CD8-positive, alpha-beta memory T cell (primary cell): ENCODE measurements at places on chromosomes 2 and 18. TPM values are rescaled to one million over a fixed set of nuclear protein-coding genes. Genes with fewer than 3 reads are reported as not detected.

- H3K4me1 ChIP-seq, result no peaks in the 10 kb centered on the region
- no peaks in the 10 kb centered on the region for H3K27me3 ChIP-seq
- no peak overlapping the region for H3K27ac ChIP-seq
- no peaks in the 10 kb centered on the region for H3K36me3 ChIP-seq
These were observed 361.6 kb downstream of the SOX11 start for GRCh38 chr2:6053743-6054142.

GRCh38 chr2:238169708-238170251, 11.0 kb downstream of the ERFE start:
- DNase-seq, result no peak

- no peaks in the 10 kb centered on the region for H3K4me1 ChIP-seq
- no peaks in the 10 kb centered on the region for H3K36me3 ChIP-seq
- no peak overlapping the region for H3K4me3 ChIP-seq
- H3K27me3 ChIP-seq, result no peaks in the 10 kb centered on the region
- H3K27ac ChIP-seq, result no peak overlapping the region
These were observed 399.0 kb upstream of the LRRTM1 start for GRCh38 chr2:80703532-80703931.

GRCh38 chr2:70116936-70117552, 29.8 kb downstream of the PCBP1 start:
- H3K27me3 ChIP-seq, result no peaks in the 10 kb centered on the region
- DNase-seq, result no peak
- no peak overlapping the region for H3K27ac ChIP-seq
- H3K36me3 ChIP-seq, result no peaks in the 10 kb centered on the region
- H3K4me1 ChIP-seq, result peaks cover 28% of the 10 kb centered on the region
- H3K4me3 ChIP-seq, result no peak overlapping the region

- H3K27me3 ChIP-seq, result no peaks in the 10 kb centered on the region
- no peaks in the 10 kb centered on the region for H3K4me1 ChIP-seq
- no peak overlapping the region for H3K4me3 ChIP-seq
- no peaks in the 10 kb centered on the region for H3K36me3 ChIP-seq
- DNase-seq, result no peak
These were observed 105.3 kb upstream of the FZD7 start for GRCh38 chr2:201928363-201928762.

- no peak for DNase-seq
- H3K27me3 ChIP-seq, result no peaks in the 10 kb centered on the region
- H3K27ac ChIP-seq, result no peak overlapping the region
- no peak overlapping the region for H3K4me3 ChIP-seq
These were observed 35.0 kb downstream of the EPB41L3 start for GRCh38 chr18:5508821-5509220.

GRCh38 chr2:10493075-10493633, 45.0 kb upstream of the ODC1 start:
- H3K27ac ChIP-seq, result peak overlapping the region; percentile 54
- H3K36me3 ChIP-seq, result no peaks in the 10 kb centered on the region

RIT2 gene
- not detected for total RNA-seq

HOXD8 gene
- total RNA-seq, result not detected

- H3K27ac ChIP-seq, result no peak overlapping the region
- no peak for DNase-seq
- peaks cover 4% of the 10 kb centered on the region for H3K36me3 ChIP-seq
- H3K4me3 ChIP-seq, result no peak overlapping the region
- H3K27me3 ChIP-seq, result no peaks in the 10 kb centered on the region
- H3K4me1 ChIP-seq, result no peaks in the 10 kb centered on the region
These were observed 12.9 kb downstream of the BCL2L11 start for GRCh38 chr2:111133603-111134002.

GPC1 gene
- 2.4 TPM for total RNA-seq

- no peaks in the 10 kb centered on the region for H3K4me1 ChIP-seq
- no peaks in the 10 kb centered on the region for H3K36me3 ChIP-seq
- DNase-seq, result no peak
- no peak overlapping the region for H3K4me3 ChIP-seq
- no peaks in the 10 kb centered on the region for H3K27me3 ChIP-seq
These were observed 937.9 kb upstream of the LRRTM1 start for GRCh38 chr2:81242501-81242900.

DNA sequence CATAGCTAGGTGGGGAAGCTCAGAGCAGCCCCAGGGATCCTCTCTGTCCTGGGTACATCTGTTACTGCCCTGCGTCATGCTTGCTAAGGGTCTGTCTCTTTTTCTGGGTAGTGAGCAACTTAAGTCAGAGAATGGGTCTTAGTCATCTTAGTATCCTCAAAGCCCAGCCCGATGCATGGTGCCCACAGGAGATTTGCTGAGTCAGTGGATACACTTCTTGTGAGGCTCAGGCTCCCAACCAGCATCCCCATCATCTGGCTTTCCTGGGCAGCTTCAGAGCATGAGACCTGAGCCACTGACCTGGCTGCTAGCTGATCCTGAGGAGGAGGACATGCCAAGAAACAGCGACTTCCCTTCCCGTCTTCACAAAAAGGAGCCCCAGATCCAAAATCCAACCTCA, 10.0 kb downstream of the FOXI3 start:
- H3K4me3 ChIP-seq, result no peak overlapping the region
- H3K27me3 ChIP-seq, result peaks cover 6% of the 10 kb centered on the region
- DNase-seq, result no peak
- no peak overlapping the region for H3K27ac ChIP-seq

MFF gene
- 67.0 TPM for total RNA-seq

NTSR2 gene
- not detected for total RNA-seq

DNA sequence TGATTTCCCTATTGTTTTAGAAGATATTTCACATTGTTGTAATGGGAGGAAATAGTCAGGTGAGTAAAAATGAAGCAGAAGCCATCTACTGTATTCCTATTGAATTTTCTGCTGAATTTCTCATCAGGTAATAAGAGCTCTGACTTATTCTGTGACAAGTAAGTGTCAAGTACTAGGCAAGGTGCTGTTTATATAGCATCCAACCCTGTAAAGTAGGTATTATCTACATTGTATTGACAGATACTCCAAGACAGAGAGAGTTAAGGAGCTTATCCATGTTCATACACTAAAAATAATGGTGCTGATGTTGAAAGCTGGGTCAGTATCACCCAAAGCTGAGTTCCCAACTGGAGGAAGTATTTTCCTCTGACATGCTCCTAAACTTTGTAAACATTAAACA, 106.0 kb downstream of the KCNJ3 start:
- no peaks in the 10 kb centered on the region for H3K36me3 ChIP-seq
- H3K4me3 ChIP-seq, result no peak overlapping the region
- no peak for DNase-seq
- no peak overlapping the region for H3K27ac ChIP-seq
- no peaks in the 10 kb centered on the region for H3K27me3 ChIP-seq

LRATD1 gene
- total RNA-seq, result not detected

DNA sequence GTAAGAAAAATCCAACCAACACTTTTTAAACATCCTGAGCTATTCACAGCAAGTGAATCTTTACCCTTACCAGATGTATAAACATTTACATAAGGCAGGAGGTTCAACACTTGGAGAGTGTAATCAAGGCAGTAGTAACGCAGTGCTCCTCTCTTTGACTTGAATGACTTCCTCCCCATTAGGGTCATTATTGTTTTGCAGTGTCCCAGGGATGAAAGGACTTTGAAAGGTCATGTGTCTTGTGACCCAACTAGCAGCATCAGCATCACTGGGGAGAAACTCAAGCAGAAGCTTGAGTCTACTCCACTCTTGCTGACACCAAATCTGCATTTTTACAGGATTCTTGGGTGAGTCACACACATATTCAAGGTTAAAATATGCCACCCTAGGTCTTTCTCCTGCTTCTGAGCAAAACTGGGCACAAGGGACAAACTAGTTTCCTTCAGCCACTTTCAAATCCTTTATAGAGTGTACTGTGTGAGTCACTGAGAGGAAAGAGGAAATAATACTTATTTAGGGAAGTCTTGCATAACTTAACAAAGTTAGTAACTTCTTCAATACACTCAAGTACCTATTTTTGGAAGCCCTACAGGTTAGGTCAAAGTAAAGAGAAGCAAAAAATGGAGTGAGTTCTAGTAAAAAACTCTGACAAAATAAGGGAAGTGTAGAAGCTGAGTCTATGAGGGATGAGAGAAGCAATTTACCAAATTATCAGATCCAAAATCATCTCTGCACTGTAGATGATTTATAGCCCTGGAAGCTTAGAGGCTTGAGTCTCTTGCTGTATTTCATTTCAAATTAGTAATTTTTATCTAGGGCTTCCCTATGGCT, 51.0 kb upstream of the EML4 start:
- H3K4me1 ChIP-seq, result peaks cover 49% of the 10 kb centered on the region
- H3K27me3 ChIP-seq, result no peaks in the 10 kb centered on the region
- no peaks in the 10 kb centered on the region for H3K36me3 ChIP-seq
- H3K4me3 ChIP-seq, result no peak overlapping the region
- H3K27ac ChIP-seq, result no peak overlapping the region
- no peak for DNase-seq

- no peaks in the 10 kb centered on the region for H3K4me1 ChIP-seq
- peaks cover 3% of the 10 kb centered on the region for H3K27me3 ChIP-seq
These were observed 7.1 kb upstream of the EPAS1 start for GRCh38 chr2:46290078-46290477.

DNA sequence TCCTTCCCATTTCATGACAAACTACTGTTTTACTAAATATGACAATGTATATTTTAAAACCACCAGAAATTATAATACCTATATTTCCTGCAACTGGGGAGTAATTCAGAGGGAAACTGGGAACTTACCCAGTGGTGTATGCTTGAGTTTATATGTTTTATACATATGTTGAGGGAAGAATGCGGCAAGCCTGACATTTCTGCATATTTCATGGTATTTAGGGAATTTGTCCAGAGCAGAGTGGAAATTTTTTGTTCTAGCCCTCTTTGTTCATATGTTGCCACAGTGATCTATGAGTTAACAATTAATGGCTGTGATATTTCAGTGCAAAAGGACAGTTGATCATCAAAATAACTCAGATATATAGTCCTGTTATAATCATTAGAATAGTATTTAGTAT, 230.8 kb upstream of the VWC2L start:
- no peaks in the 10 kb centered on the region for H3K36me3 ChIP-seq
- no peak overlapping the region for H3K27ac ChIP-seq
- no peak overlapping the region for H3K4me3 ChIP-seq
- DNase-seq, result no peak

GRCh38 chr2:190664240-190664639, 15.4 kb downstream of the NAB1 start:
- no peak overlapping the region for H3K4me3 ChIP-seq
- H3K27me3 ChIP-seq, result no peaks in the 10 kb centered on the region
- H3K36me3 ChIP-seq, result no peaks in the 10 kb centered on the region
- DNase-seq, result no peak

- peaks cover 28% of the 10 kb centered on the region for H3K4me1 ChIP-seq
- H3K36me3 ChIP-seq, result no peaks in the 10 kb centered on the region
- H3K4me3 ChIP-seq, result peak overlapping the region; percentile 56
These were observed 1.0 kb downstream of the PLEK start for GRCh38 chr2:68366083-68366560.

- H3K4me3 ChIP-seq, result no peak overlapping the region
- DNase-seq, result no peak
- H3K27ac ChIP-seq, result no peak overlapping the region
- no peaks in the 10 kb centered on the region for H3K36me3 ChIP-seq
- no peaks in the 10 kb centered on the region for H3K4me1 ChIP-seq
These were observed 17.5 kb downstream of the COL4A4 start for GRCh38 chr2:227146456-227146855.

- no peaks in the 10 kb centered on the region for H3K4me1 ChIP-seq
- DNase-seq, result no peak
- H3K27ac ChIP-seq, result no peak overlapping the region
- H3K36me3 ChIP-seq, result no peaks in the 10 kb centered on the region
These were observed 57.9 kb upstream of the CD226 start for GRCh38 chr18:70005580-70005979.

VSNL1 gene
- not detected for total RNA-seq

- DNase-seq, result no peak
- no peak overlapping the region for H3K27ac ChIP-seq
- no peaks in the 10 kb centered on the region for H3K36me3 ChIP-seq
- H3K4me3 ChIP-seq, result no peak overlapping the region
- H3K4me1 ChIP-seq, result no peaks in the 10 kb centered on the region
These were observed 45.7 kb downstream of the RAB31 start for GRCh38 chr18:9753846-9754245.

ALPP gene
- not detected for total RNA-seq
